ENCODE measurements at places on chromosomes 12 and 14.

- no peak for DNase-seq
Observed at GRCh38 chr12:2825132-2825531, 9.7 kb downstream of the NRIP2 start.

DNA sequence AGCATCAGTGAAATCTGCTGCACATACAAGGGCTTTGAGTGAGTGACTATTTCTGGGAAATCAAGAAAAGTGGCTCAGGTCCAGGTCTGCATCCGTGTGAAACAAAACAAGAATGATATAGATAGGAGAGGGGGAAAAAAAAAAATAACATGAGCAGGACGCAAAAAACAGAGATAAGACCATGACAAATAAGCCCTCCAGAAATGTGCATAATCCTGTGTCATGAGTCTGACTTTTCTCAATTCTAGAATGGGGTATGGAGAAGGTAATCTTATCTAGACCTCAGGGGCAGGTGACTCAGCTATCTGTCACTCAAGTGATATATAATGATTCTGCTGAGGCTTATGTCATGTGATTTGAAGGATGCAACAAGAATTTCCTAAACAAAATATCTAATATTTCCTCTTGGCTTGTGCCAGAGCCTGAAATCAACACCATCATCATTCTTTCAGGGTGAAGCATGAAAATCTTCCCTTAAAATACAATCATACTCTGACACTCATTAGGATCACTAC is 250.0 kb downstream of the PHLDA1 start:
- no peak for DNase-seq

DNA sequence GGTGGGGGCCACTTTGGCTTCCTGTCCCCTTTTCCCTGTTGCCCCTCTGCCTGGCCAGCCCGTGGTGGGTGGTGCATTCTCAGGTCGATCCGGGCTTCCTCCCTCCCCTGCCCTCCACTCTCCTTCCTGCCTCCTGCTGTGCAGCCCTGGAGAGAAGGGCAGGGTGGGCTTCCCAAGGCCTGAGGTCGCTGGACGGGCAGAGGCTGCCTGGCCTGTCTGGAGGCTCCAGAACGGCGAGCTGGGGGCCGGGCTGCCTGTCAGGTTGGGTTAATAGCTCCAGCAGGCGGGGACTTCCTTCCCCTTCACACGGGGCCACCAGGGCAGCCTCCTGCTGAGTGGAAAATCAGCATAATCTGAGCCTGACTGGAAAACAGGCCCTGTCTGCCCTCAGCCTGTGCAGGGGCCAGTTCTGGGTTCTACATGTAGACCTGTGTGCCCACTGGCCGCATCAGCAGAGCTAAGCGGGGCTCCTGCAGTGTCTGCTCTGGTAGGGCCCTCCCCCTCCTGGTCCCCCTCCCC is 11.3 kb downstream of the KIF26A start:
- no peak for DNase-seq

GRCh38 chr12:121992059-121992879 is 29.4 kb upstream of the BCL7A start:
- DNase-seq: peak; percentile 13

GRCh38 chr12:76340680-76341435 is 7.4 kb downstream of the BBS10 start:
- no peak for DNase-seq

All from activated naive CD4-positive, alpha-beta T cell (primary cell).